ENCODE measurements at places on chromosomes 1 and 21.

DNA sequence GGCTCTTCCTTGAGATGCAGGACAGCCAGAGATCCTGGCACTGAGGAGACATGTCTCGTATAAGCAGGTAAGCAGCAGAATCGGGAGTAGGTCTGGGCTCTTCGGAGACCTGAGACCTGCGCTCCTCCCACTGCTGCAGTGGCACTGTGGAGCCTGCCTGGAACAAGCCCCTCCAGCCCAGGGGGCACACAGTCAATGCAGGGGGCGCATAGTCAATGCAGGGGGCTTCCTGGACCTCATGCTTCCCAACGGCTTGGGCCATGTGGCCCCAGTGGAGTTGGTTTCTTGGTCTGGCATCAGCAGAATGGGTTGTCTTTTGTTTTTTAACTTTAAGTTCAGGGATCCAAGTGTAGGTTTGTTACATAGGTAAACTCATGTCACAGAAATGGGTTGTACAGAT, 27.9 kb upstream of the EPHA8 start:
- DNase-seq = no peak

- no peak for DNase-seq
These were observed 22.1 kb upstream of the CLSTN1 start for GRCh38 chr1:9845914-9846313.

DNA sequence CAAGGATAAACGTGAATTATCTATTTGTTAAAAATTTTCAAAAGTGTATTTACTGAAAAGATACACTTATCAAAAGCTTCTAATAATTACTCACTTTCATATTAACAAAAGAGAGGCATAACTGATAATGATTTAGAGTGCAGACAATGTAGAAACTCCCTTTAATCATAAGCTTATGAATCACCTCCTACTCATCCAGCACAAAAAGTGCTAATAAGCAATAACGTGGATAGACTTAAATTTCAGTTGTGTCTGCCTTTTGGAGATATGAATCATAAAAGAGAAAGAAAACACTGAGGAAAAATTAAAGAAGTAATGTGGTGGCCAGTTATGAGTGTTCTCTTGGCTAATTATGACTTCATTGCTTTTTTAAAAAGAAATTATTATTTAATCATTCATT, 827.6 kb upstream of the B3GALT2 start:
- DNase-seq = peak; percentile 18

- DNase-seq = peak; percentile 48
These were observed 529 bp downstream of the MPZL1 start for GRCh38 chr1:167722152-167722869.

DNA sequence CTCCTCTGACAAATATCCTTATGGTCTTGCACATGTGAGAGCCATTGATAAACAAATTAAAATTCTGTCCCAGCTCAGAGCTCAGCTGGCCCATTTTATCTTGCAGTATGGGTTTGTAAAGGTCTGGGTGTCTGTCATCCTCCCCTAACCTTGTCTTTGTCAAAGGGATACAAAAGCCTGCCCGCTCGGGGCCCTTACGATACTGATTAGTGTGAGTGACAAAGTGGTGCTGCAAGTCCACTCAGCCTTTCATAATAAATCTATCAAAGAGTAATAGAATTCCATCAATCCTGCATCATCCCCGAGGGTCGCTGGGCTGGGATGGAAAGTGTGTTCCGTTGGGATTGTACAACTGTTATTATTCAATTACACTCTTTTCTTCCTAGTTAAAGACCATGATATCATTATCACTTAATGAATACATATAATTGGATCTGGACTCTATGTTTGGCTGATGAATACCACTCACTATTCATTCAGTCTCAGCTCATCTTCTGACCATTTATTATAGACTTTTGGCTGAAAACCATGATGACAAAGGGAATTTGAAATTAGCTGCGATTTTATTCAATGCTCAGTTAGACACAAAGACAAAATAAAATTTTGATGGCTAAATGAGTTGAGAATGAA, 122.5 kb upstream of the FOXD3 start:
- DNase-seq = no peak

GRCh38 chr1:176241385-176242015, 34.4 kb upstream of the COP1 start:
- DNase-seq = peak; percentile 78

DNA sequence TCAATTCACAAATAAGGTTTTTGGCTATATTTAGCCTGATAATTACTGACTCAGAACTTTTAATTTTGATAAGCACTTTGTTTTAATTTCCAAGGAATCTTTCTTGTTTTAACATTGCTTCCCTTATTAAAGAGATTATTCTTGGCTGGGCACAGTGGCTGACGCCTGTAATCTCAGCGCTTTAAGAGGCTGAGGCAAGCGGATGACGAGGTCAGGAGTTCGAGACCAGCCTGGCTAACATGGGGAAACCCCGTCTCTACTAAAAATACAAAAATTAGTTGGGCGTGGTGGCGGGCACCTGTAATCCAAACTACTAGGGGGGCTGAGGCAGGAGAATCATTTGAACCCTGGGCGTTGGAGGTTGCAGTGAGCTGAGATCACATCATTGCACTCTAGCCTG, 13.8 kb downstream of the ALG14 start:
- DNase-seq = no peak

- peak; percentile 53 for DNase-seq
These were observed 35.8 kb downstream of the EPHX1 start for GRCh38 chr1:225845571-225846259.

DNA sequence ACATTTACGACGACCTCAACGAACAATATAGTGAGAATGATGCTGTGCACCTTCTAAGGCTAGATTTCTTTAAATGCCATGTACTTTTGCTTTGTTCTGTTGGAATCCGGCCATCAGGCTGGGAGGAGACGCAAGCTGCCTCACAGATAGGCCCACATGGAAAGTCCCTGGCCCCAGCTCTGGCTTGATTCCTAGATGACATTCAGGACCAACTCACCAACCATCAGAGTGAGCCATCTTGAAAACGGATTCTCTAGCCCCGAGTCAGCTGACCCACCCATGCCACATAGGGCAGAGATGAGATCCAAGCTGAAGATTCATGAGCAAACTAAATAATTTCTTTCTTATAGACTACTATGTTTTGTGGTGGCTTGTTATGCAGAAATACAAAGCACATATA, 164.4 kb downstream of the ZNF281 start:
- DNase-seq = peak; percentile 63

- no peak for DNase-seq
These were observed 621.9 kb downstream of the NPHP4 start for GRCh38 chr1:5370311-5370710.

DNA sequence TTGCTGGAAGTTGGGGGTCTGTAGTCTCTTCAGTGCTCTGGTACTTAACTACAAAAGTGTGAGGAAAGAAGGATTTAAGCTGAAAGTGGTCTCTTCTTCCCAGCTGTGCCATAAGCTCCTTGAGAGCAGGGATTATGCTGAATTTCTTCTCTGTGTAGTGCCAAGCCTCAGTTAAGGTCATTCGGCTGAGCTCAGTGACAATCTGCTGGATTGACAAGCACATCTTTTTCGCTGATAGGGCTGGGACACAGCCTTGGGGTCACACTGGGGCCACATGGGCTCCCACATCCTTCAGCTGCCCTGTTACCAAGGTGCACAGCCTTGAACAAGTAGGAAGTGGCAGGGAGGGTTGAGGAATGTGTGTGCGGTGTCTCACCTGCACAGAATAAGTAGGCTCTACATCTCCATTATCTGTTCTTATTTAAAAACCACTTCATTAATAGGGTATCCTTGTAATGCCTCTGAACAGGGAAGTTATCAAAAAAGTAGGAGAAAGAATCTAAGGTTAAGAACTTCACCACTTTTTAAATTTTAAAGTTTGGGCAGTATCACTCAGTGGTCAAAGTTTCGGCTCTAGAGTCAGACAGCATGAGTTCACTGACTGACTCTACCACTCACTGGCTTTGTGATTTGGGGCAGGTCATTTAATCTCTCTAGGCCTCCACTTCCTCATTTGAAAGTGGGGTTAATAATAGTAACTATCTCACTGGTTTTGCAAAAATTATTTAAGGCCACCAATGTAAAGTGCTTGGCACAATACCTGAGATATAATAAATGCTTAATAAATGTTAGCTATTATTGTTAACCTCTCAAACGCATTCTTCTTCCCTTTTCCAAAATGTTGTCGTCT, 10.3 kb downstream of the ZBTB40 start:
- no peak for DNase-seq

DNA sequence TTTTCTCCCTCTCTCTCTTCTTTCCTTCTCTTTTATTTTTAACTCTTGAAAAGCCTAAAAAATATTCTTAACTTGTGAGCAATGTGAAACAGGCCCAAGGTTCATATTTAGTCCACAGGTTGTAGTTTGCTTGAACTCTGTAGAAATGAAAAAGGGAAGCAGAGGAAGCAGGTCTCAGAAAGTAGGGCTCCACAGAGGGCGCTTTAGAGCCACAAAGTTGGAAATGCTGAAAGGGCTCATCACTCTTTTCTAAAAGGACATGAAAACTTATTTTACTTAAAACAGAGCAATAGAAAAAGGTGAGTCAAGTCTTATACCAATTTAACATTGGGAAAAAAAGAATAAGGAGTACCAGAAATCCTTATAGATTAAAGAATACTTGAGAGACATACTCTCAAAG, 247.0 kb downstream of the USP25 start:
- DNase-seq = no peak

- DNase-seq = no peak
These were observed 3.9 kb upstream of the CACNA1S start for GRCh38 chr1:201116091-201116490.

- no peak for DNase-seq
These were observed 18.7 kb upstream of the ZNF362 start for GRCh38 chr1:33237579-33237978.

DNA sequence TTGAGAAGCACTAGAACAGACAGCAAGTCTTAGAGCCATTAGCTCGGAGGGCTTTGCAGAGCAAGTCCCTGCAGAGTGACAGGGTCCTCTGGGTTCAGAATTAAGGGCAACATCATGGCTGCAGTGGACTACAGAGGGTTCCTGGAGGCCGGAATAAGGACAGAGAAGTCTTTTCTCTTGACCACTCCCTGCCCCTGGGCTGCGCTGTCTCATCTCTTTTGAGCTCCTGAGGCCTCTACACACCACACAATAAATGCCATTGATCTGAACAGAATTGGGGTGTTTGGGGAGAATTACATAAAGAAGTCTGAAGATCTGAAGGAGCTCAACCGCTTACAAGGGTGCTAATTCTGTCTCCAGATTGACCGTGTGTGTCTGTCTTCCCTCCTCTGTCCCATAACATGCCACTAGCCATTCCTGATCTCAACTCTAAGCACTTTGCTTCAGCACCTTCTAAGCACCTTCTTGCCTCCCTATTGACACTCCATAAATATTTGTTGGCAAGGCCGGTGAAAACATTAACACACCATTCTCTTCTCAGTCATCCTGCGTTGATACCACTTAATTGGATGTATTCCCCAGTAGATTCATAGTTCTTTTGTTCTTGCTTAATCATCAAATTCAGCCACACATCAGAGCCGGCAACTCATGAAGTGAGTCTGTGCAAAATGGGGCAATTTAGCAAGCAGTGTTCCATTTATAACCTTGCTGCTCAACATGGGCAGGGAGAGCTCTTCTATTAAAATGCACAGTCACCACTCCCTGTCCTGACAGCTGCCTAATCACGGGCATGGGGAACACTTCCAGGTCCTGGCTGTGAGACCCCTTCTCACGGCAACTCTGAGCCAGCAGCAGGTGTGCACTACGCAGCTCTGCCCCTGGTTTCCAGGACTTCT, 49.7 kb downstream of the NMNAT2 start:
- DNase-seq = no peak

DNA sequence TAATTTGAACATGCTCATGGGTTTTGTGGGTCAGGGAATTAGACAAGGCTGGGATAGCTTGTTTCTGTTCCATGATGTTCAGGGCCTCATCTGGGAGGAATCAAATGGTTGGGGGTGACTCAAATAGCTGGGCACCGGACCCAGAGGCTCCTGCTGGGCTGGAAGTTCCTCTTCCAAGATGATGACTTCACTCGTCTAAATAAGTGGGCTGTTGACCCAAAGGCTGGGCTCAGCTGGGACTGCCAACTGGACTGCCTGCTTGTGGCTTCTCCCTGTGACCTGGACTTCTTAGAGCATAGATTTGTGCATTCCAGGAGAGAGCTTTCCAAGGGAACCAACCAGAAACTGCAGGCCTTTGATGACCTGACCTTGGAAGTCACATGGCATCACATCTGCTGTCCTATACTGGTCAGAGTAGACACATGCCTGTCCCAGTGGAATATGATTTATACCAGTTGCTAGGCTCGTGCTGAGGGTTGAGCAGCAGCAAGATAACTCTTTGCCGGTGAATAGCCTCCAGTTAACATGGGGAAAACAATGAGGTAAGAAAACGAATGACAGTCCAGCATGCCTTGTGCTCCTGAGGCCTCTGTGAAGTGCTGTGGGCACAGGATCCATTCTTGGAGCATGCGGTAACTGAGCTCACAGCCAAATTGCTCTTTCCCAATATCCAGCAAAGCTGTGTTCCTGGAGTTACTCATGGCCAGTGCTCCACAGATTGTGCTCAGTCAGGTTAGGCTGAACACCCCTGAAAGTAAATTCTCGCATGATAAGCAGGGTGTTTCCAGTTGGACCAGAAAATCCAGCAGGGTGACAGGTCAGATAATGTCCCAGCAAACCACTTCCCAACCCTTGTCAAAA, 272.9 kb upstream of the TMEM51 start:
- peak; percentile 54 for DNase-seq
